ENCODE measurements at places on chromosomes 12 and 14. TPM values are rescaled to one million over a fixed set of nuclear protein-coding genes. Genes with fewer than 3 reads are reported as not detected.

ZNF705A gene
- total RNA-seq: not detected

RGS6 gene
- 2.4 TPM for total RNA-seq

DNA sequence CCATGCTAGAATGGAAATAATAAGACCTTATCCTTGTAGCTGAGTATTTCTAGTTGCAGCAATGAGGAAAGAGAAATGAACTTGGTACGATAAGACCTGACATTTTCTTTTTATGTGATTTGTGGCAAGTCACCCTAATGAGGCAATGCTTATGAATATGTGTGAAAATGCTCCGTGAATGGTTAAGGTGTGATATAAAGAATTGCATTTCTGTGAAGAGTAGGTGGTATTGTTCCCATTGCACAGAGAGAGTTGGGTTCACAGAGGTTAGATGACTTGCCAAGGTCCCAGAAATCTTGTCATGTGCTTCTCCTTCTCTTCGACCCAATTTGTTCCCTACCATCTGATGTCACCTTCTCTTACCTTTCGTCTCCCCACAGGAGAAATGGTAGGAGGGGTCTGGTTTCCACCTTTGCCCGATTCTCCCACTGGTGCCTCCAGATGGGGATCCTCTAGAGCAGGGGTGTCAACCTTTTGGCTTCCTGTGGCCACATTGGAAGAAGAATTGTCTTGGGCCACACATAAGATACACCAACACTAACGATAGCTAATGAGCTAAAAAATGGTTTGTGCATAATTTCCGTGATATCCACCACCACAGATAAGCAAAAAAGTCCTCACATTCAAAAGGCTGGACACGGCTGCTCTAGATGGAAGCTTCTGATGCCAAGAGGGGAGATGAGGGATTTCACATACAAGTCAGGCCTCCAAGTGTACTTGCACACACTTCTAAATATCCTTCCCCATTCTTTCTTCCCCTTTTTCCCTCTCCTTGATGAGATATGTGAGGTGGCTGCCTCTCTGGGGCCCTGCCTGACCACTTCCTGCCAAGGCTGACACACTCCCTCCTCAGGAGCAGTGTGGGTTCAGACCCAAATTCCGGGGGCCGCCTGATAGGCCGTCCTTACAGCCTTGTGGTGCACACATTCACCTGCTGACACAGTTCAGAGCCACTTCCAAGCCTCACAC is 96.1 kb downstream of the PLXNC1 start:
- H3K4me3 ChIP-seq: no peak overlapping the region
- no peaks in the 10 kb centered on the region for H3K36me3 ChIP-seq
- H3K27ac ChIP-seq: no peak overlapping the region
- DNase-seq: peak; percentile 16

ACOT4 gene
- 0.71 TPM for total RNA-seq

COCH gene
- total RNA-seq: 0.66 TPM

GRCh38 chr14:92968291-92969020 is 45.5 kb downstream of the CHGA start:
- no peak overlapping the region for H3K27ac ChIP-seq
- H3K4me3 ChIP-seq: no peak overlapping the region

CD27 gene
- total RNA-seq: 0.55 TPM

DGKA gene
- 2.3 TPM for total RNA-seq

DNA sequence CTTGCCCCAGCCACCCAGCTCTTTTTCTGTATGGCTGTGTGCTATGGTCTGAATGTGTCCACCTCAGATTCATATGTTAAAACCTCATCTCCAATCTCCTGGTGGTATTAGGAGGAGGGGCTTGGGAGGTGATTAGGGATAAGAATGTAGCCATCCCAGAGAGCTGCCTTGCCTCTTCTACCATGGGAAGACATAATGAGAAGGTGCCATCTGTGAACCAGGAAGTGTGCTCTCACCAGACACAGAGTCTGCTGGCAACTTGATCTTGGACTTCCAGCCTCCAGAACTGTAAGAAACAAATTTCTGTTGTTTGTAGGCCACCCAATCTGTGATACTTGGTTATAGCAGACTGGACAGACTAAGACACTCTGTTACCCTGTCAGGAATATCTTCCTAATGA is 22.8 kb upstream of the JPH4 start:
- H3K27ac ChIP-seq: no peak overlapping the region
- H3K36me3 ChIP-seq: no peaks in the 10 kb centered on the region

DNA sequence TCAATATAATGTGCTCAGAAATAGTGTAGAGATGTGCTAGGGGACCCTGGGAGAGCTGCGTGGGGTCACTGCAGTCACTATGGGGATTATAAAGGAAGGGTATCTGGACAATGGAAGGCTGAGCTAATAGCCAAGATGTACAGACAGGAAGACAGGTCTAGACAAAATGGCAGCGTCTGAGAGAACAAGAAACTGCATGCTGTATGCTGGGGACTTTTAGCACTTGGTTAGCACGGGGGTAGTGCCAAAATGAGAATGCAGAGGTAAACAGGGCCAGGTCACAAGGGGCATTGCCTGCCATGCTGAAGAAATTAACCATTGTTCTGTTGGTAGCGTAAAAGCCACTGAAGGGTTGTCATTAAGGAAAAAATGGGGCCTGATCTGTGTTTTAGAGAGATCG is 308.2 kb downstream of the EMP1 start:
- H3K4me1 ChIP-seq: no peaks in the 10 kb centered on the region
- H3K36me3 ChIP-seq: no peaks in the 10 kb centered on the region
- H3K4me3 ChIP-seq: no peak overlapping the region
